G401 (cell line): ENCODE measurements at places on chromosomes 13 and 19. TPM values are rescaled to one million over a fixed set of nuclear protein-coding genes. Genes with fewer than 3 reads are reported as not detected.

FPR1 gene
- not detected in 2 replicates for total RNA-seq

CNOT3 gene
- 11.6 and 15.2 TPM in 2 replicates for total RNA-seq

ZNF665 gene
- total RNA-seq = not detected in 2 replicates

GGN gene
- 0.78 TPM in 1 of 2 replicates, not detected in the other for total RNA-seq

TMEM221 gene
- total RNA-seq = 0.49 and 1.6 TPM in 2 replicates

EID2 gene
- total RNA-seq = 19.9 and 31.4 TPM in 2 replicates

JUND gene
- total RNA-seq = 263 and 286 TPM in 2 replicates

SMIM24 gene
- total RNA-seq = 0.24 TPM in 1 of 2 replicates, not detected in the other

PRX gene
- 5.6 and 5.9 TPM in 2 replicates for total RNA-seq

NECTIN2 gene
- 126 and 154 TPM in 2 replicates for total RNA-seq

ATP1A3 gene
- 1.2 and 2.7 TPM in 2 replicates for total RNA-seq

REEP6 gene
- total RNA-seq = 18.4 and 20.6 TPM in 2 replicates

GPR12 gene
- total RNA-seq = not detected in 2 replicates

NLRP5 gene
- total RNA-seq = not detected in 2 replicates

ZNF726 gene
- total RNA-seq = 1.7 and 8.4 TPM in 2 replicates

CACNG6 gene
- not detected in 2 replicates for total RNA-seq

IFI30 gene
- total RNA-seq = 77.6 and 103 TPM in 2 replicates

ZNF223 gene
- 0.18 and 0.37 TPM in 2 replicates for total RNA-seq

CKM gene
- 8.1 and 9.7 TPM in 2 replicates for total RNA-seq

CEACAM6 gene
- total RNA-seq = not detected in 2 replicates

VSTM1 gene
- 0.71 TPM in 1 of 2 replicates, not detected in the other for total RNA-seq

KLK3 gene
- not detected in 2 replicates for total RNA-seq

KLK5 gene
- 0.58 TPM in 1 of 2 replicates, not detected in the other for total RNA-seq

CYP4F8 gene
- not detected in 2 replicates for total RNA-seq

MAB21L1 gene
- total RNA-seq = not detected in 2 replicates

CLEC11A gene
- total RNA-seq = 91.4 and 132 TPM in 2 replicates

ZNF429 gene
- total RNA-seq = 11.8 and 27.3 TPM in 2 replicates

NKPD1 gene
- 0.31 TPM in 1 of 2 replicates, not detected in the other for total RNA-seq

RNF113B gene
- not detected in 2 replicates for total RNA-seq

BRSK1 gene
- 8.9 and 18.3 TPM in 2 replicates for total RNA-seq

ZNF224 gene
- 4.7 and 11.3 TPM in 2 replicates for total RNA-seq

HNRNPM gene
- 101 and 123 TPM in 2 replicates for total RNA-seq

MAG gene
- not detected in 2 replicates for total RNA-seq

PROSER1 gene
- total RNA-seq = 11.8 and 17.1 TPM in 2 replicates

MYH14 gene
- total RNA-seq = 8.8 and 10.3 TPM in 2 replicates

CGB5 gene
- not detected in 2 replicates for total RNA-seq

EFNA2 gene
- total RNA-seq = 0.31 and 1.3 TPM in 2 replicates

STAP2 gene
- 26.0 and 29.8 TPM in 2 replicates for total RNA-seq

LILRB1 gene
- total RNA-seq = not detected in 2 replicates

ZNF723 gene
- total RNA-seq = not detected in 2 replicates

CERS1 gene
- 10.5 and 13.1 TPM in 2 replicates for total RNA-seq

MAMSTR gene
- 0.37 and 1.5 TPM in 2 replicates for total RNA-seq

FAM216B gene
- not detected in 2 replicates for total RNA-seq

SOHLH2 gene
- total RNA-seq = not detected in 2 replicates

ZNF20 gene
- 1.2 TPM in 1 of 2 replicates, not detected in the other for total RNA-seq

LILRA2 gene
- not detected in 2 replicates for total RNA-seq

FCAR gene
- not detected in 2 replicates for total RNA-seq

ZNF90 gene
- total RNA-seq = not detected in 2 replicates

C19orf81 gene
- 10.0 and 13.1 TPM in 2 replicates for total RNA-seq

RNF17 gene
- total RNA-seq = not detected in 2 replicates

PLIN4 gene
- total RNA-seq = 0.18 and 0.34 TPM in 2 replicates

SMIM44 gene
- not detected in 2 replicates for total RNA-seq

VSTM2B gene
- total RNA-seq = 2.5 TPM in 1 of 2 replicates, not detected in the other

ZNF536 gene
- not detected in 2 replicates for total RNA-seq

GRK1 gene
- 0.07 TPM in 1 of 2 replicates, not detected in the other for total RNA-seq

TNNT1 gene
- total RNA-seq = 423 and 463 TPM in 2 replicates

ZNF541 gene
- total RNA-seq = not detected in 2 replicates
